NCI-H187 treated with DMSO at 0.1 percent for 48 hours (cell line): ENCODE measurements at places on chromosomes 3 and 15.

DNA sequence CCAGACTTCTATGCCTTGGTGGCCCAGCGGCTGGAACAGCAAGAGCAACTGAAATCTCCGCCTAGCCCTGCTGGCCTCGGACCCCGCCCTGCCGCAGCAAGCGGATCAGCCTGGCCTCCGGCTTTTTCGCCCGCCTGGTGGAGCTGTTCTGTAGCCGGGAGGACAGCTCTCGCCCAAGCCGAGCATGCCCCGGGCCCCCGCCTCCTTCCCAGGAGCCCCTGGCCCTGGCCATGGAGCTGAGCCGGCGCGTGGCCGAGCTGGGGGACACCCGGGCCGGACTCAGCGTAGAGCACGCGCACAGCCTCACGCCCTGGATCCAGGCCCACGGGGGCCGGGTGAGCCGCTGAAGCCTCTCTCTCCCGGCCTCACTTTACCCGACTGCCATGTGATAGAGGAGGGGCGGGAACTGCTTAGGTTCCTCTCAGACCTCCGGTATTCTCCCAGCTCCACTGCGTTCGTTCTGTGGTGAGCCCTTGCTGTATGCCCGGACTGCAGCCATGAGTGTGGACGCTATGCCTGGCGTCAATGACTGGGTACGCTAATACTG, 24.1 kb upstream of the MRPL3 start:
- DNase-seq = no peak

DNA sequence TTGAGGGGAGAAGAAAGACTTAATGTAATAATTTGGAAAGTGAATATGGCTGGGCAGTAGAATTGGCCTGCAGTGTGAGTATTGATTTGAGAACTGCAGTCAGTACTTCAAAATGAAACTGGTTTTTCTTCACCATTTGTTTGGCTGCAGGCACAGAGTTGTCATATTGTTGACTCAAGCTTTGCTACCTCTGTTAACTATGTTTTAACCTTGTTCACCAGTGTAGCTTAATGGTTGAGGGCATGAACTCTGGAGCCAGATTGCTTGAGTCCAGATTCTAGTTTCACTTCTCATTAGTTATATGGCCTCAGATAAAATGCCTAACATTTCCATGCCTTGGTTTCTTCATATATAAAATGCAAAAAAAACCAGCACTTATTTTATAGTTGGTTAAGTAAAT, 64.1 kb downstream of the CFAP44 start:
- DNase-seq = no peak

DNA sequence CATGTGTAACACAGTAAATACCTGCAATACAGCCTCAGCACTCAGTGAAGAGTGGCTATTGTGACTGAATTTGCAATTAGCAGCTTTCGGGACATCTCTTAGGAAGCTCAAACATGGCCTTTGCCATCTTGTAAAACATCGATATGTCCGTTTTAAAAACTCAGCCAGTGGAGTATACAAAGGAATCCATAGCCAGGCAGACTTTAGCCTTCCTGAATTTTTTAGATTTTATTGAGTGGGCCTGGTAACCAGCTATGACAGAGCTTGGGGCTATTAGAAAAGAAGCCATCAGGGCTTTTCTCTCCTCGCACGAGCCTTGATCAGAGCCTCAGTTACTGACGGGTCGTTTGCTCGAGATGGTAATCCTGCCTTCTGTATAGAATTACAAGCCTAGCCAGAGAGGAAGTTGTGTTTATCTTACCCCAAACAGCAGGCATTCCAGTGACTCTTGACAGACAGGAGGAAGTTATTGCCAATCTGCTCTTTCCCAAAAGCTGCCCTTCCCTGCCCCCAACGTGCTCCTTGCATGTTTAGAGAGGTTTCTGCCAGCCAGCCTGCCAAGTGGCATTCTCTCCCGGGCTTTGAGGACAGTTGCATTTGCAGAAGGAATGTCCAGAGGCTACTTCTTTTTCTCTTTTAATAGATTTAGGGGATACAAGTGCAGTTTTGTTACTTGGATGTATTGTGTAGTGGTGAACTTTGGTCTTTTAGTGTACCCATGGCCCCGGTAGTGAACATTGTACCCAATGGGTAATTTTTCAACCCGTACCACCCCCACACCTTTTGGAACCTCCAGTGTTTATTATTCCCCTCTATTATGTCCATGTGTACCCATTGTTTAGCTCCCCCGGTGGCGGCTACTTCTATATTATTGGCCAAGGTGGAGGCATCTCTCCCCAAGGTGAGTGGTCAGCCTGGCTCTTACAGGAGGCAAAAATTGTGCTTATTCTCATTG, 40.6 kb downstream of the ITPR1 start:
- DNase-seq = no peak

GRCh38 chr3:66047311-66048050, 8.8 kb upstream of the MAGI1 start:
- DNase-seq = no peak

GRCh38 chr3:42829083-42829627, 19.9 kb downstream of the ACKR2 start:
- DNase-seq = no peak

DNA sequence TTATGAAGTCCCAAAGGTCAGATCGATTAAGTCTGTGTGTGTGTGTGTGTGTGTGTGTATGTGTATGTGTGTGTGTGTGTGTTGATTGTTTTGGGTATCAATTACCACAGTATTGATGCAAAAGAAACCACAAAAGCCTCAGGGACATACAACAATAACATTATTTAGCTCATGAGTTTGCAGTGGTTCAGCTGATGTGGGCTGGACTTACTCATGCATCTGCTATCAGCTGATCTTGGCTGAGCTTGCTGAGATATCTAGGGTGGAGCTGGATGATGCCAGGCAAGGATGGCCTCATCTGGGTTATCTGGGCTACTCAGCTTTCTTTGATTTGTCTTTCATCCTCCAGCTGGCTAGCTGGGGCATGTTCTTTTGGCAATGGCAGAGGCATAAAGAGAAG, 82.4 kb upstream of the PRR23C start:
- no peak for DNase-seq

DNA sequence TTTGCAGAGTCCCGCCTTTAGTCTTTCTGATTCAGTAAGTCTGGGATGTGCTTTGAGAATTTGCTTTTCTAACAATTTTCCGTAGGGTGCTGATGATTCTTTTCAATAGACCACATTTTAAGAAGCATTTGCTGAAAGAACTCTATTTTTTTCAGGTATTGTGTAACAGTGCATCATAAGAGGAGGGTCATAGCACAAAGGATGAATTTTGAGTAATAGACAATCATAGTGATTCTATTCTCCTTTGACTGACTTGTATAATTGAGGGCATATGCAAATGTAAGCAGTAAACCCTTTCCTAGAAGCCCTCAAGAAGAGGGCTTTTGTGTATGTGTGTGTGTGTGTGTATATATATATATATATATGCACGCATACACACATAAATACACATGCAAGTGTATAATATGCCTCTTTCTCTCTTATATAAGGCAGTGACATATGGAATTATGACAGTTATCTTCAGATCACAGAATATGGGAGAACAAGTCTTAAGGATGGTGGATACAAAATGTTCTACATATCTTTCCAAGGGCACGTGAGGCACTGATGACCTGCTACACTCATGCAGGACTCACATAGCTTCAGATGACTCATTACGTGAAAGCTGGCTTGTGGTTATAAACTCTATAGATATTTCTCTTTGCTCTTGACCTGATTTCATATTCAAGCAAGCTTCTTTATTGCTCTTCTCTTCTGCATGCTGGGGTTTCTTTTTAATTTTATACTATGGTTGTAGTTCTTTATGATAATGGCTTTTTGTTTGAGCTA, 6.5 kb upstream of the PLSCR1 start:
- no peak for DNase-seq

- DNase-seq = no peak
Observed at GRCh38 chr15:41490355-41490754, 3.3 kb upstream of the ITPKA start.

DNA sequence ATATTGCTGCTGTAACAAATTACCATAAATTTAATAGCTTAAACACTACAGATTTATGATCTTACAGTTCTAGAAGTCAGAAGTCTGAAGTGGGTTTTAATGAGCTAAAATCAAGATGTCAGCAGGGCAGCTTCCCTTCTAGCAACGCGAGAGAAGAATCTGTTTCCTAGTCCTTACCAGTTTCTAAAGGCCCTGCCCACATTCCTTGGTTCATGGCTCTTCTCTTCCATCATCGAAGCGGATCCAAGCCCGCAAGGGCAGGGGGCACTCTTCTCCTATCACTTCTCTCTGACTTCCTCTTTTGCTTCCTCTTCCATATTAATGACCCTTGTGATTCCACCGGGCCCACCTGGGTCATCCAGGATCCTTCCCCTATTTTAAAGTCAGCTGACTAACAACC, 16.1 kb downstream of the MINDY4B start:
- DNase-seq = no peak

GRCh38 chr3:79521221-79521848, 246.5 kb downstream of the ROBO1 start:
- no peak for DNase-seq

GRCh38 chr3:114089675-114090074, 33.1 kb downstream of the QTRT2 start:
- no peak for DNase-seq

DNA sequence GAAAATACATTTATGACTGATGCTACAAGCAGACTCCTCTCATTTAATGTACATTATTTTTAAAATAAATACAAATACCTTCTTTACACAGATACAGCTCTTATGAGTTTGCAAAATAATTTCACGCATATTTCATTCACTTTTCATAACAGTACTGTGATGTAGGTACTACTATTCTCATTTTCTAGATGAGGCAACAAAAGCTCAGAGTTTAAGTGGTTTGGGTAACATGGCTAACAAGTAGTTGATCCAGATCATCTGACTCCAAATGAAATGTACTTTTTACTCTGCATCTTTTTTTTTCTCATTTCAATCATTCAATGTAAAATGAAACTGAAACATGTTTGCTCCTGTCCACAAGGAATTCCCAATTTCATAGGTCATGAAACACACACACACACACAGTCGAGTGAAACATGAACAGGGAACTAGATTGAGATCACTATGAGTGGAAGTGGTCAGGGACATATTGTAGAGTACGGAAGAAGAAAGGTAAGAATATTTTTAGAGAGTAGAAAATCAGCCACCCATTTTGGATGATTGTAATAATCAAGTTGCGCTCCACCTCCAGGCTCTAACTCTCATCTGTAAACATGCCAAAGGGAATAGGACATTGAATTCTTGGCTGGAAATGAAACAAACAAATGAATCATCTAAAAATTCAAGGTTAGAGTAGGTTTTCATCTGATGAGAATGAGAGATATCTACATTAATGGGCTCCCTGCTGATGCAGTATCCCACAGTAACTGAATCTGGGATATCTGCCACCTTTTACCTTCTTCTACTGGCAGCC, 92.4 kb downstream of the CLDN1 start:
- no peak for DNase-seq

- no peak for DNase-seq
Observed at GRCh38 chr3:57112206-57112605, 51.7 kb downstream of the SPATA12 start.
